ENCODE measurements at places on chromosomes 1 and 21.
A peak's percentile ranks its signal among the peaks of the same experiment; 100 is the strongest.

DNA sequence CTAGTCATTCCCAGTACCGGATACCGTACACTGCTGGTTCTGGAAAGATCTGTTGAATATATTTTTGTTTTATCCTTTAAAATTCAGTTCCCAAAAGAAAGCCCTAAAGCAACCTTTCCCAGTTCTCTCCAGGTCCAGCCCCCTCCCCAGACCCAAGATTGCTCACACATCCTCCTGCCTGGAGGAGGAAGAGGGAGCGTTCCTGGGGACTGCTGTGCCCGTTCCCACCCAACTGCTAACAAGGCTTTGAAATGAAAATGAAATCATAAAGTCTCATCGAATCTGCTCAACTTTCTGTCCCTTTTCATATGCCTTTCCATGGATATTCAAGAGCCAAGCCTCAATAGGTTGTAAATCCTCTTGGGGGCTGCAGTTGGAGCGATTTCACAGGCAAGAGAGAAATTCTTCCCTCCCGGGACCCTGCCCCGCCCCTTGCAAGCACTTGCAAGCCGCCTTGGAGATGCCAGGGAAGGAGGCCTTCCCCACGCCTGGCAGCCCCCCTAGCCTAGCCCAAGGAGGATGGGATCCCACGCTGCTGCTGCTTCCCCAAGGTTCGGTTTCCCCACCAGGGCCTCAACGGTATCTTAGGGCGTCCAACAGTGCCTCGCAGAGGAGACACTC lies 113.2 kb upstream of the CACHD1 start:
- no peak for DNase-seq

DNA sequence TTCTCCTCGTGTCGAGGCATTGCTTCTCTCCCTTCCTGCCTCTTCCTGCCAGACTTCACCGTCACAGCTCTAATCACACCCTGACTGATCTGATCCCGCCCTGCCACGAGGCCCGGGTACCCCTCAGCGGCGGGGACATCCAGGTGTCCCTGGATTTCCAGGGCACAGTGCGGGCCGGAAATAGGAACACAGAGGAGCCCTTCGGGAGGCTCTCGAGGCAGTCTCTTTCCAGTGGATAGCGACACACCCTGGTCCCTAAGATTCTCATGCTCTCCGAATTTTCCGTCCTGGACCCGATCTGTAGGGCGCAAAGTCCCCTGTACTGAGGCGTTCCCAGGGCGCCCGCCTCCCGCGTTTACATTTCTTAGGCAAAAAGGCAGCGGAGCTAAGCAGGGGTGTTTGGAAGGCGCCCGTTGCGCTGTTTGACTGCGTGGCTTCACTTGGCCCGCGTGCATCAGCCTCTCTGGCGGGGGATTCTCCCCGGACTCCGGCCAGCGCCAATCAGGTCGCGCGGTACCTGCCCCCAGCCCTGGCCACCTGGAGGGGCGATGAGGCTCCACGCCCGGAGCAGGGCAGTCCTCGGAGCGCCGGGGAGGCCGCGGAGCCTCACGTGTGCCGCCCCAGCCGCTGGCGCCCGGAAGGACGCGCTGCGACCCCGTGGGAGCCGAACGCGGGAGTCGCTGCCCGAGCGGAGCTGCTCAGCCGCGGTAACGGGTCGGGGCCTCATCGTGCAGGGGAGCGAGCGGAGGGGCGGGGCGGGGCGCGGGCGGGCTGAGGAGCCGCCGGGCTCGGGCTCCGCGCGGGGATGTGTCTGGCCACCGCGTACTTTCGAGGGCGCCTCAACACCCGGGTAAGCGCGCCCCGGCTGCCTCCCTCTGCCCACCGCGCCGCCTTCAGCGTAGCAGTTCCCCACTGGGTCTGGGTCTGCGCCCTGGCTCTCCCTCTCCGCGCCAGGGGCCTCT lies at the start of gene FAM163A:
TSS of gene FAM163A (plus strand) at position 575 of the 962 bp plus-strand sequence. CDS start 69,807 bp downstream, outside the sequence.
- no peak for DNase-seq

GRCh38 chr21:34186109-34186719 lies 112.8 kb downstream of the MRPS6 start:
- no peak for DNase-seq

DNA sequence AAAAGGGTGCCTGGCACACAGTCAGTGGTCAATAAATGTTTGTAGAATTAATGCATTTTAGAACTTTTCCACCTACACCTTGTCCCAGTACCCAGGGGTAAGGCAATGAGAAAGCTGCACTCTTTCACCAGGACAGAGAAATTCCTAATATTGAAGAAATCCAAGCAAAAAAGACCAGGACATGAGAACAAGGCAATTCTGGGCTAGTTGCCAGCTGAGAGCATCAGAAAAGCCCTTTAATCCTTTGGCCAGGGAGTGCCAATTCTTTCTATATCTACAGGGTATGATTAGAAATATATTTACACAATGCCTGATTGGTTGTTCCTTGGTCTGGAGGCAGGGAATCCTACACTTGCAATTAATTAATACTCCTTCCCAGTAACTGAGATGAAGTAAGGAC lies 492.4 kb upstream of the NFIA start:
- DNase-seq, result peak; percentile 16

DNA sequence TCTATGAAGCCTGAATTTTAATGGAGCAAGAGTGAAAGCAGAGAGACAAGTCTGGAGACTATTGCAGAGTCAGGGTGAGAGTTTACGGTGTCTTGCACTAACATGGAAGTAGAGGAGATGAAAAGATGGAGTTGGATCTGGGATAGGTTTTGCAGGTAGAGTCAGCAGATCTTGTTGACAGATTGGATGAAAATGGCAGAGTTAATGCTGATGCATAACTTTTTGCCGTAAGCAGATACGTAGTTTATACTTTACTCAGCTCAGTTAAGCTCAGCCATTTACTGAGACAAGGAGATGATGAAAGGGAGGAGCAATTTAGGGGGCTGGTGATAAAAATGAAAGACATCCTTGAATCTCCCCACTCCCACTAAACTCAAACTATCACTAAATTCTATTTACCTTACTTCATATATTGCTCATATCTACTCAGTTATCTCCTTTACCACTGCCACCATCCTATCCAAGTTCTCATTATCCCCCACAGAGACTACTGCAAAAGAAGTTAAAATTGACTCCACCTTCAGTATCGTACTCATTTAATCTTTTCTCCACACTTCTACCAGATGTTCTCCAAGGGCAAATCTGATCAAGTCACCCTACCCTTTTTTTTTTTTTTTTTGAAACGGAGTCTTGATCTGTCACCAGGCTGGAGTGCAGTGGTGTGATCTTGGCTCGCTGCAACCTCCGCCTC lies 13.8 kb downstream of the C1orf185 start:
- DNase-seq, result no peak

DNA sequence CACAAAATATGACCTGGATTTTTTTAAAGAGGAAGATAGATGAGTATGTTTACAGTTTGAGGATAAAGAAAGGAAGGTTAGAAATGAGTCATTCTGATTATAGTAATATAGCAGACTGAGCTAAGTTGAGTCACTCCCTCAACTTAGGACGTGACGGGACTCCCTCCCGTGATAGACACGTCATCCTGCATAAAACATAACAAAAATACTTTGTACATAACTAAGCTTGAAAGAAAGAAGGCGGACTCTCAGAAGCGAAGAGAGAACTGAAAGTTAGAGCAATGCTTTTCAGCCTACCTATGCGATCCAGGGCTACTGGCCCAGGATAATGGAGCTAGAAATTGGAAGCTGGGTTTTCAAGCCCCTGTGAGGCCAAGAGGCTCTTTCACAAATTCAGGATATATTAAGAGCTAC lies 53.0 kb upstream of the DESI2 start:
- peak; percentile 97 for DNase-seq

DNA sequence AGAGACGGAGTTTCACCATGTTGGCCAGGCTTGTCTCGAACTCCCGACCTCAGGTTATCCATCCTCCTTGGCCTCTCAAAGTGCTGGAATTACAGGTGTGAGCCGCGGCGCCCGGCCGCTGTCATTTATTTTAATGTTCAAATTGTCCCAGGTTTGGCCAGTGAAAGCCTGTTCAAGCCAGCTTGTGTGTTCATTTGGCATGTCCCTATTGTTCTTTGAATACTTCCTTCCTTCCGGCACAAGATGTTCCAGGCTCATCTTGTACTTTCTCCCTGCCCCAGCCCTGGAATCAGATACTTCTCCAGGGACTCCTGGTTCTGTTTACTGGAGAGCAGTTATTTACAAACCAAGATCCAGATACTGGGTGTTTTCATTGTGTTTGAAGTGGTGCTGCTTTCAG lies 37.0 kb downstream of the ZBTB8B start:
- DNase-seq, result no peak

DNA sequence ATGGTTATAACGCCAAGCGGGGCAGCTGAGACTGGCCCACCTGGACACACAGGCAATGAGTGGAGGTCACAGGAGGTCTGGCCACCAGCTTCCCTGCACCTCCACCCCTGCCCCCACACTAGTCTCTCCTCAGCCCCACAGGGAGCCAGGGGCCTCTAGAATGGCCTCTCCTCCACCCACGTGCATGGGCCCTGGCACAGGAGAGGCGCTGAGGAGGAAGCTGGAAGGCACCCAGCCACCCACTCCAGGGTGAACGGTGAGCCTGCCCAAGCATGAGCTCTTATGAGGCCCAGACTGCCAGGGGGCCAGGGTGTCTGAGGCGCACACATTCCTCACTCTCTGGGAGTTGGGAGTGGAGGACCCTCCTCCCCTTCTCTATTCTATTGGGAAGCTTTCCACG lies 22.2 kb downstream of the LRP8 start:
- no peak for DNase-seq

DNA sequence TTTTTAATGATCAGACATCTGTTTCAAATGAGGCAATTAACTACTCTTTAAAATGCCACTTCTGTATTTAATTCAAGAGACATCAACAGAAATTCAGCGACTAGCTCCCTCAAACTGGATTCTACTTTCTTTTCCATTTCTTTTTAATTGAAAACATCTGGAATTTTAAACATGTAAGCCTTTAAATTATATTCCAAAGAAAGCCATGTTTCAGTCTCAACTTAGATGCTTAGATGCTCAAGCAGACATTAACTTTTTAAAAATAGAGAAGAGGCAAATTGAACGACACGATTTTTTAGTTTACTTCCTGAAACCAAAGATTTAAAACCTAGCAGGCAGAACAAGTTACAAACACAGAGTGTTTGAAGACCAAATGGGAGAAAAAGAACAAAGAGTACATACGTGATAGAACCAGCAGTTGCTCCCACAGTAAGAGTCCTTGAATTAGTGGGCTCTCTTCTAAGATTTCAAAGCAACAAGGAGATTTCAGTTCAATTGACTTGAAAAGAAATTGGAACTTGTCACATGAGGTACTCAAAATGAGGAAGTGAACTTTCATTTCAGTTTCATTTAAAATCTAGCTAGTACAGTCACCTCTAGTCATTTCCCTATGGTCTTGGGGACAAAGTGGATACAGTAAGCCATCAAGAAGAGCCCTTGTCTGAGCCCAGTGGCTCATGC lies at the start of gene CTSS:
TSS of gene CTSS (minus strand) at position 483 of the 681 bp plus-strand sequence. CDS start 1,015 bp downstream, outside the sequence.
- DNase-seq, result peak; percentile 17

DNA sequence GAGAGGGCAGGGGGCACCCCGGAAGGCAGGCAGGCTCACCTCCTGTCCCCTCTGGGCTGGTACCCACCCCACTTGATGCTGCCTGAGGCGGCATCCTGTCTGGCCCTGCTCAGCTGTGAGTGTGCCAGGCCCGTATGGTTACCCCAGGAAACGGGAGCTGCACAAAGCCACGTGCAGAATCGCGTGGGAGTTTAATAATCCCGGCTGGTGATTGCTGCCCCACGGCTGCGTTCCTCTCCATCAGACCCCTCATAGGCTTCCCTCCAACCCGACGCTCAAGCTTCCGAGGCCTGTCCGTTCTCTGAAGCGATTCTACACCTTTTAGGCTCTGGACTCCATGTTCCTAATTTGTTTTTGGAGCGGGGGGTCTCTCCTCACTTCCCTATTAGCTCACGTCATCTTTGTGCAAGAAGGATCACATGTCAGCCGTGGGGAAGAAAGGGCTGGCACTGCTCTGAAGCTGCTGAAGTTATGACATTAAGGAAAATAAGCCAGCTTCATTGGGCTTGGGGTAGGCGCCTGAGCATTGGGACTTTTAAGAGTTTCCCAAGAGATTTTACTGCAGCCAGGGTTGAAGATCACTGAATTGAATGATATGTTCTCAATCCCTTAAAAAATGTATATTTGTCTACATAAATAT lies 1.1 kb upstream of the B3GALT5 start:
- no peak for DNase-seq

DNA sequence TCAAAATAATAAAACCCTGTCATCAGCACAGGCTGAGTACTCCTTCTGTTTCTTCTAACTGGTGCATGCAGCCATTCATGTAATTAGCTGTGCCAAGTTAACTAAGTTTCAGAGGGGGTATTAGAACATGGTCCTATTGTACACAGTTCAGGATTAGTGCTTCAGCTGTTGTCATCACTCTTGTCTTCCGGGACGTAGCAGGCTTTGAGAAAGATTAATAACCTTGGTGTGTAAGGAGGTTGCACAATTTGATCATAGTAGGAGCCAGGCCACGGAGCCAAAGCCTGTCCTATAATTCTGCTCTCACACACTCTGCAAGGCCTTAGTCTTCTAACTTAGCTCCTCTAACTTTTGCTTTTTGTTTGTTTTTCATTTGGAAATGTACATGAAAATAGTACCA lies 44.7 kb downstream of the PTGFRN start:
- no peak for DNase-seq

- no peak for DNase-seq
Observed at GRCh38 chr1:180562640-180563025, 3.9 kb downstream of the OVAAL start.

DNA sequence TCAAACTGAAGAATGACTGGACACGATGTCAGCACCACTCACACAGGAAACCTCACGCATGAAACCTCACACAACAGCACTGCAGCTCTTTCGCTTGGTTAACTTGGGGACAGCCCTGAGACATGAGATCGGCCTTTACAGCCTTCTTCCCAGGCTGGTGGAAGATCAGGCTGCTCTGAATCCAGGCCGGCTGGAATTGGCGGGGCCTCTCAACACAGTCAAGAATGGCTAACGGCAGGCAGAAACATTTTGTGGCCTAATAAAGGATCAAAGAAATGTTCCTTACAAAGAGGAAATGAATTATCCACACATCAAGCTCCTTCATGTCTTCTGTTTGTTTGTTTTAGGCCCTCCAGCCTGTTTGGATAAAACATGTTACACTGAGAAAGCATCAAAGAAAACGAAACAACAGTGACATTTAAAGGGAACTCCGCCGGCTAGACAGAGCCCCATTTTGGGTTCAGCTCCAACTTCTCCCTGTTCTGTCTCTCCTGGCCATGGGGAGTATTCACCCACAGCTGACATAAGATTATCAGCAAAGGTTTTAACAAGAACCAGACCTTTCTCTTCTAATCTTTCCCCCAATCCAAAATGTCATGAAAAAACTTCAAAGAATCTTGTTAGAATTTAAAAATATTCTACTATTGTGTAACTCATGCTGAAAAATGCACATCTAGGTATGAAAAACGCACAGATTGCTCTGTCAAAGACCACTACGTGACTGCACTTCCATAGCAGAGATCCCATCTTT lies 131.2 kb downstream of the SLC45A1 start:
- DNase-seq, result peak; percentile 42

- DNase-seq, result no peak
Observed at GRCh38 chr1:222060210-222060916, 318.5 kb upstream of the DUSP10 start.

DNA sequence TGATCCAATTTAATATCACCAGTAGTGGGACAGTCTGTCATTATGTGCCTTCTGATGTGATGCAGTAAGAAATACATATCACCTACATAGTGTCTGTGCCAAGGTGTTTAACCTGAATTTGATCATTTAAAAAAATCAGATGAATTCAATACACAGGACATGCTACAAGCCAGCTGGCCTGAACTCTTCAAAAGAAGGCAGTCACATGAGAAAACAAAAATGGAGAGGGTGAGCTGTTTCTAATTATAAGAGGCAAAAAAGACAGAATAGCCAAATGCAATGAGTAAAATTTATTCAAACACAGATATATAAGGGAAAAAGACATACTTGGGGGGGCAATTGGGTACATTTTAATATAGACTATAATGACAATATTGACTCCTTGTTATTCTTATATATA lies 66.5 kb downstream of the ST3GAL3 start:
- DNase-seq, result no peak
